Dermis blood vessel endothelial cell (primary cell): ENCODE measurements at places on chromosomes 12 and 14. TPM values are rescaled to one million over a fixed set of nuclear protein-coding genes. Genes with fewer than 3 reads are reported as not detected.

GRCh38 chr12:67062193-67062592, 207.0 kb upstream of the CAND1 start:
- DNase-seq: no peak

The GALNT9 gene
- 0.14 and 0.17 TPM in 2 replicates for total RNA-seq

GRCh38 chr14:64467566-64467965, 2.3 kb downstream of the AKAP5 start:
- no peak for DNase-seq

The VWF gene
- total RNA-seq: 3,052 and 3,683 TPM in 2 replicates

The SRP54 gene
- total RNA-seq: 85.6 and 89.0 TPM in 2 replicates

- no peak for DNase-seq
Measured at GRCh38 chr14:87179936-87180335, 813.0 kb downstream of the GALC start.

- DNase-seq: no peak
Measured at GRCh38 chr12:59084511-59085375, 164.4 kb upstream of the LRIG3 start.

GRCh38 chr12:57733928-57734327, 4.6 kb downstream of the AGAP2 start:
- no peak for DNase-seq

The PLEKHG7 gene
- not detected in 2 replicates for total RNA-seq

- no peak for DNase-seq
Measured at GRCh38 chr12:112163471-112163991, 38.2 kb downstream of the TRAFD1 start.

The SLC5A8 gene
- total RNA-seq: not detected in 2 replicates

- DNase-seq: no peak
Measured at GRCh38 chr14:65045006-65045405, 57.3 kb downstream of the MAX start.

DNA sequence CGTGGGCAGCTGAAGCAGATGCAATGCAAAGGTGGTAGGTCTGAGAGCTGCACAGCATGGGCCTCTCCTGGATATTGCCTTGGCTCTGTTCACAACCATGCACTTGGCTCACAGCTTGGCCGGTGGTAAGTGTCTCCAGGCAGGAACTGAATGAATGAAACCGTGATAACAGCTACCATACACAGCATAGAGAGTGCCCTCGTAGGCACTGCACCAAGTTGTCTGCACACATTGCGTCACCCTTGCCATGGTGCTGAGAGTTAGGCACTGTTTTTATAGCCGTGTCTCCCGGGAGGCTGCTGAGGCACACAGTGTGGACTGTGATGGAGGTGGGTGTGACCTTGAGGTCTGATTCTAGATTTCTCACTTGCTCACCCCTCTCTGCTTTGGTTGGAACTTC, 157.6 kb upstream of the VASH1 start:
- no peak for DNase-seq

GRCh38 chr12:96698521-96698920, 208.5 kb upstream of the NEDD1 start:
- no peak for DNase-seq

GRCh38 chr12:114302117-114302516, 103.8 kb downstream of the TBX5 start:
- no peak for DNase-seq

- DNase-seq: no peak
Measured at GRCh38 chr12:108635201-108635996, 1.7 kb upstream of the SELPLG start.

The AKAP3 gene
- total RNA-seq: 0.85 and 2.4 TPM in 2 replicates

DNA sequence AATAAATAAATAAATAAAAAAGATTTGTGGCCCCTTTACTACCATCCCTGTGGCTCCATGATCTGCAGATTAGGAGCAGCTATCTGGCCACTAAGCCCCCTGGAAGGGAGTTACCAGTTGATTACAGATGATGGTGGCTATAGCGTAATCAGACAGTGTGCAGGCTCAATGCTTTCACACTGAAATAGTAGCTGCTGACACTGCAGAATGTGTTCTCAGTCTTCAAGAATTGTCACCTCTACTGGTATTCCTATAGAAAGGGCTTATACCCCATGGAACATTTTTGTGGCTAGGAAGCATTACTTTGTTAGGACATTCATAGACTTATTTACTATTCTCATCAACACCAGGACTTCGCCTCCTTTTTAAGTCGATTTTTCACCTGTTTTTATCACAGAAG, 30.9 kb downstream of the DCAF4 start:
- DNase-seq: no peak

- DNase-seq: no peak
Measured at GRCh38 chr12:125194163-125194773, 129.0 kb downstream of the AACS start.

The FGF23 gene
- not detected in 2 replicates for total RNA-seq

The GPR84 gene
- under 0.01 and 0.05 TPM in 2 replicates for total RNA-seq

DNA sequence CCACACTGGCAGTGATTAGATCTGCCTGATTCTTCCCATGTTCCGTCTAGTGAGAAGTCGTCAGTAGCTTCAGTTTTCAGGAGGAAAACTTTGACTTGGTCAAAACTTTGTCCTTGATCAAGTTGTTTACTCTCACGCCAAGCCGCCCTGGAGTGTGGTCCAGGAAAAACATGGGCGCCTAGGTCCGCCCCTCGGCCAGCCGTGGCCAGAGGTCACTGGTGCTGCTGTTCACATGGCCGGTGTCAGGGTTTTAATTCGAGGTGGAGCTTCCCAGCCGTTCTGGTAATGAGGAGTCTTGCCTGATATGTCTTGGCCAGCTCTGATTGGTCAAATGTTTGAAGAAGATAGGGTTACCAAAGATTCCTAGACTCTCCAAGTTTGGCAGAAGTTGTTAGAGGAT, 71.5 kb downstream of the PPP2R5C start:
- DNase-seq: no peak

- peak; percentile 79 for DNase-seq
Measured at GRCh38 chr12:93419388-93420034, 22.2 kb downstream of the UBE2N start.

DNA sequence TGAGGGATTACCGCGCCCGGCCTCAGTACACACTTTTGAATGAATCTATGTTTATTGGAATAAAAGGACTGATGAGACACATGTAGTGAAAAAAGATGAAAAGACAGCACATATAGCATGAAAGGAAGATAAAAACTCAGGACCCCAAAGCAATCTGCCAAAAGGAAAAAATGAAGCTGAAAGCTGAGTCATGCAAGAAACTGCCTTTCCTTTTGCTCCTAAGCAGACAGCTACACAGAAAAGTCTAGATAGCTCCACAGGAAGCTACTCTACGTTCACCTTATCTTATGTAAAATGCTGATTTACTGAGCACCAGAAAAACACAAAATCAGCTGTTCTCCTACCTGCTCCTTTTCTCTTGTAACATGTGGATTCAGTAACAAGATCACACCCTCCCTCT, 128.4 kb downstream of the NTF3 start:
- DNase-seq: no peak

The PTGDR gene
- total RNA-seq: not detected in 2 replicates

DNA sequence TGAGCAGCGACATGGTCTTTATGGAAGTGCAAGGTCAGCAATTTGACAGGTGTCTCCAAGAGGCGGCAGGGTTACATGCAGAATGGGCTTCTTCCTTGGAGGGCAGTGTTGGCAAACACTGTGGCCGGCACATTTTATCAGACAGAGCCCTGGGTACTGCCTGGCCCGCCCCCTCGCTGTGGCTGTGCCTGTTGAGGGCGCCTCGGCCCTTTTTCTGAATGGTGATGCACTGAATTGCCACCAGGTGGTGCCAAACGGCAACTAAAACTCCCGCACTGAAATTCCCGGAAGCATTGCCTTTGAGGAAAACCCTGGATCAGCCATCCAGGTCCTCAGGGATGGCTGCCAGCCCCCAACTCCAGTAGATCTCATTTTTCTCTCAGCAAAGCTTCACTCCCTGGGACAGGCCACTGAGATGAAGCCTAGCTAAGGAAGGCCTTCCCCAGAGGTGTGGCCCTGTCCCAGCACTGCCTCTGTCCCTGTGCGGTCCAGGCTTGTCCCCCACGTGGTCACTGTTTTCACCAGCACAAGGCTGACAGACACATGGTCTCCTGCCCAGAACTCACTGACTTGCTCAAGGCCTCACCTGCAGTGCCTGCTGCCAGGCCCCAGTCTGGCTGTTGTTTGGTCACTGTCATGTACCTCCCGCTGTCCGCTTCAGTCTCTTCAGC, 73.6 kb downstream of the TESC start:
- peak; percentile 86 for DNase-seq

The LRRK2 gene
- total RNA-seq: 0.51 and 0.65 TPM in 2 replicates

The EFS gene
- total RNA-seq: 0.17 TPM in 1 of 2 replicates, not detected in the other

- DNase-seq: no peak
Measured at GRCh38 chr12:102461501-102461900, 18.9 kb downstream of the IGF1 start.

The FAM161B gene
- total RNA-seq: 3.2 and 3.4 TPM in 2 replicates

- peak; percentile 24 for DNase-seq
Measured at GRCh38 chr14:68109132-68109900, 289.7 kb downstream of the RAD51B start.

The GPR162 gene
- total RNA-seq: 0.93 and 1.9 TPM in 2 replicates

The NKX2-1 gene
- not detected in 2 replicates for total RNA-seq

DNA sequence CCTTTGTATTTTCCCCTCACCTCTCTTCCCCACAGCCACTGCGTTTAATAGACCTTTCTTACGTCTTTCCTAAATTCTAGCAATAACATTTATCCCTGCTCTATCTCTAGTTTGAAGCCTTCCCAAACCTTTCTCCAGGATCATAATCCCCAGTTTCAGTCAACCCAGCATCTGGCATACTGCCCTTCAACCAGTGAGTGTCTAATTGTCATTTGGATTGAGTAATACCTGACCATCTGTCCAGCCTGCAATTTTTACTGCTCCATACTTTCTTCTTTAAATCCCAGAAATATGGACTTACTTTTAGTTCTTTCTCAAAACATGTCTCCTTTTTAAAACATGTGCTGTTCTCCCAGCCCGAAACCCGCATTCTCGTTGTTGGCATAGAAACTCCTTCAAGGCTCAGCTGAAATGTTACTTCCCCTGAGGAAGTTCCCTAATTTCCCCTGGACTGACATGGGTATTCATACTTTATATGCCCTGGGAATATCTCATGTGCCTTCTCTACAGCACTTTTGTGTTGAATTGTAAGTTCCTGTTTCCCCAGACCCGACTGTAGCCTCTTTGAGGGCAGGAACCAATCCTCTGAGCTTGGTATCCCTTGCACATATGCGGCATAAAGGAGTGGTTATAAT, 65.1 kb upstream of the ETV6 start:
- peak; percentile 49 for DNase-seq

- peak; percentile 38 for DNase-seq
Measured at GRCh38 chr12:68675101-68675842, 11.5 kb upstream of the NUP107 start.

DNA sequence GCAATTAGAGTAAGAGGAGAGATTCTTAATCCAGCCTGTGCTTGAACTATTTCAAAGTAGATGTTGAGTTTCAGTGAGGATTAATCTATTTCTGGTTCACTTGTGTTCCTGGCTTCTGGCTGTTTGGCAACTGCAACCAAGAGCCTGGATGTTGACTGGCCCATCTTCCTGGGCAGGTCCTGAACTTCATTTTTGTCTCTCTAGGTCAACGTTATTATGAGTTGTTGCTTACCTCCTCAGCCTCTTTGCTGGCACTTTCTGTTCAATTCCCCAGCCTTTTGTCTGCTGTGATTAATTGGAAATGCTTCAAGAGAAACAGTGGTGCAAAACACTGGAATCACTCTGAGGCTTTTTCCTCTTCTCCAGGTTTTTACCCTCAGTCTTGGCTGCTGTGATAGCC, 56.8 kb downstream of the TMEM132D start:
- DNase-seq: no peak

- peak; percentile 61 for DNase-seq
Measured at GRCh38 chr12:14664434-14665023, 31.9 kb downstream of the GUCY2C start.

The FAM222A gene
- total RNA-seq: 0.17 and 0.65 TPM in 2 replicates

The CDCA3 gene
- total RNA-seq: 5.6 and 24.0 TPM in 2 replicates
